Activated B cell treated with CpG ODN at 0.5 μM for 24 hours (primary cell): ENCODE measurements at places on chromosomes 5 and 9. TPM values are rescaled to one million over a fixed set of nuclear protein-coding genes. Genes with fewer than 3 reads are reported as not detected.

DNA sequence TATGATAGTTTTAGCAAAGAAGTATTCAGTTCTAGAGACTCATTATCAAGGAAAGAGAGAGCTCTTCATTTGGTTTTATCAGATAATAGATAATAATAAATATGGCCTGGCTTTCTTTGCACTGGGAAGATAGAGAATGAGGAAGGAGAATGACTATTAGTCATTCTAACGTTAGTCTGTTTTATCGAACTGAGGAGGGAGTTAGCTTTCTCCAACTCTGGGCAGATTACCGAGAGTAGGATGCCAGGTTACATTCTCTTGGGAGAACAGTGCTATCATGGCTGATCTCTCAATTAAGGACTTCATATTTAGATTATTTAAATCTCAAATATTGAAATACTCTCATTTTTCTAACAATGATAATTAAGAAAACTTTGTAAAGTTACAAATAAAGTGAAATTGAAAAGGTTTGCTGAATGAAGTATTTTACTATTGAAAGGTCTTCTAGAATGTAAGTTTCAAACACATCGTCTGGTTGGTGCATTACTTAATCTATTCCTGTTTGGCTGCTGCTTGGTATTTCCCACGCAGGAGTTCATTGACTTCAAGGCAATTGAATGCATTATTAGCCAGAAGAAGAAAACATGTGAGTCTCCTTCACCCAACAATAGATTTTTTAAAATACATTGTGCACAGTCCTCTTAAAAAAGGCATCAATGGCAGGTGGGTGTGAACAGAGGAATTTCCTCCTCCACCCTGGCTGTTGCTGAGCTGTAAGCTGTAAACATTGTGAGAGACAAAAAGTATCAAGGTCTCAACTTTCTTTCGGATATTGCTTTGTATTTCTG lies 140.8 kb downstream of the C9orf152 start:
- no peak for DNase-seq

DNA sequence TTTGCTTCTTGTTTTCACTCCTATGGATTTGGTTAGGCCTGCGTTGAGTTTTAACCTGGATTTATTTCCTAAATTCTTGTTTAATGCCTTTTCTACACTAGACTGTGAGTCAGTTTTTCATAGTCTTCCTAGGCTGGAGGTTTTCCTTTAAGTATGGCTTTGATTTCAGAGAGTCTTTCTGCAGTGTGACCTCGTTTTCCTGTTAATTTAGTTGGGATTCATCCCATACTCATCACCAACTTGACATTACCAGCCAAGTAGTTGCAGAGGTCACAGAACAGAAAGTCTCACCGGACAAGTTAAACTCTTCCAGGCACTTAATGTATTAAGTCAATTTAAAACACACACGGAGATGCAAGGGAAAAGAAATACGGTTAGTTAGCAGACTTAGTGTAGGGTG lies 29.7 kb upstream of the AUH start:
- DNase-seq, result no peak

RLN2 gene
- total RNA-seq, result 1.8 and 1.9 TPM in 2 replicates

CER1 gene
- total RNA-seq, result not detected in 2 replicates

DNA sequence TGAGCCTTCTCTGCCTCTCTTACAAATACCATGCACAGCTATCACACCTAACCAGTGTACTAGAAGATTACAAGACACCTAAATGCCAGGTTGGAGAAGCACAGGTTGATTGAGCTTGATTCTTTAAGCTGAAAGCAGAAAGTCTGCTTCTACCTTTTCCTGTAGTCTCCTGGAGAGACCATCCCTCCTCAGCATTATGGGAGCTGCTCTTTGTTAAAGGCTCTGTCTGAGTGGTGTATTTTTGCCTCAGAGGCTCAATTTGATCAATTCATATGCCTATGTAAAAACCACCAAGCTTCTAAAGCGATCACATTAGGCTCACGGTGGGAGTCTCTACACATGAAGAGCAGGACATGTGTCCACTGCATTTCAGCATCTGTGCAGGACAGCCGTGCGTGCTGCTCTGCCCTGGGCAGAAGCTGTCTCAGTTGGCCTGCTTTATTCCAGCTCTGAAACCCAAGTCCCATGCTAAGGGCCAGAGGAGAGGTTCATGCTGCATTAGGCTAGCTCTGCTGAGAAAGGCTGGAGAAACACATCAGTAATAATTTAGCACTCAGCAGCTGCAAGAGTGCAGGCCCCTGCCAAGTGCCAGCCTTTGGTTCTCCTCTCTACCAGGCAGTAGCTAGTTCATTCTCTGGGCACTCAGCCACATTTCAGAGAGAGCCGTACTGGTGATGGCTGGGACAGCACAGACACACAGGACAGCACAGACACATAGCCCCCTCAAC lies 41.7 kb downstream of the TMEM167A start:
- no peak for DNase-seq

GRCh38 chr9:17402309-17402708 lies 176.6 kb upstream of the SH3GL2 start:
- DNase-seq, result no peak

DNA sequence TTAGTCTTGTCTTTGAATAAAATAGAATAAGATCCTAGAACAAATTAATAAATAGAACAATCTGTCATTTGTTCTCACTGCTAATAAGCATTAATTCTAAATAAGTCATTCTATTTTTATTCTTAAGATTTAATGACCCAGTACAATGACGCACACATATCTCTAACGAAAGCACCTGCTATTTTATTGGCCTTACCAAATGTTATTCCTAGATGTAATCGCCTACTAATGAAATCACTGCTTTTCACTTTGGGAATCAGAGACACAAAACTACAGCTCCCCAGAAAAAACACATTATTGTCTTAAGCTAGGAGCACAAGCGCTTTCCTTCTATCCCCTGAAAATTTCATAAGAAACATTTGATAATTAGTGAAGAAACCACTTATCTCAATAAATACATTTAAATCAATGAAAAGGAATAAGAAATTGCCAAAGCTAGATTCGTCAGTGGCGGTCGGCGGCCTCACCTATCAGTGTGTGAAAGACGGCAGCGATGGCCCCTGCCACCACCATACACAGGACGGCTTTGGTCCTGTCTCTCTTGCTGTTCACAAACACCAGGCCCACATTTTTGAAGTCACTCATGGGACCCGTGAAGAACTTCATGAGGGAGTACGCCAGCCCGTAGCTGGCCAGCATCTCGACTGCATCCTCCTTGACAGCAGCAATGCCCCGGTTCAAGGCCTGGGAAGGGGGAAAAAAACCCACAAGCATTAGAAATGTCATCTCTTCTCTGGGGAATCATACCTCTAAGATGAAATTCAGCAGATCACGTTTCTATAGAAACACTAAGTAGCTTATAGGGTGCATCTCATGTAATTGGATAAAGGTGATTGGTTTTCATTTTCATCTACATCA lies 102.8 kb downstream of the ANKH start:
- no peak for DNase-seq

DNA sequence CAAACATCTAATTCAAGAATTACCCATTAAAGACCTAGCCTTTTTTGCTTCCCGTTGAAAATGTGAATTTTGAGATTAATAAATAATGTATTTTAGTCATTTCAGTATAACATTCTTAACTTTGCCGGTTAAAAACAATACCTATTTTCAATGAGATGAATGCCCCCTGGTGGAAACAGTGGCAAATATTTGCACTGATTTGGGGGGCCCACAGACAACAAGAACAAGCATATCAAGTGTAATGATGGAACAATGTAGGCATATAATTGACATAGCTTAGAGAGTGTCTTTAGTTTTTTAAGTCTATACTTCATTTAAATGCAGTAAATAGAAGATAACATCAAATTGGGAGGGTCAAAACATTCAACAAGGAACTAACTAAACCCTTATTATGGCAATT lies 111.9 kb downstream of the NTRK2 start:
- DNase-seq, result no peak

DNA sequence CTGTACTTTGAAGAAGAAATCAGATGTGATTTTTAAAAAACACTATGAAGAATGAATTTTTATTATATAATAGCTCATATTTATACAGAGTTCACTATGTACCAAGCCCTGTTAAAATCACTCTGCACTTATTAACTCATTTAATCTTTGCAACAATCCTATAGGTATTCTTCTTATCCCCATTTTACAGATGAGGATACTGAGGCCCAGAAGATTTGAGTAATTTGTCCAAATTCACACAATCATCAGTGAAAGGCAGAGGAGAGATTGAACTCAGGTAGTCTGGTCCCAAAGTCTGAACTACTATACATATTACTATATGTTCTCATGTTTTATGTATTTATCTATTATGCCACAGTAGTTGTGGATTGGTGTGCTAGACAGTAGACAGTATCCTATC lies 16.1 kb downstream of the PLAC8L1 start:
- DNase-seq, result no peak

GRCh38 chr5:168969326-168969886 lies 331.5 kb downstream of the SLIT3 start:
- DNase-seq, result no peak

PCDHAC1 gene
- not detected in 2 replicates for total RNA-seq

- DNase-seq, result no peak
Measured at GRCh38 chr9:84668196-84669012, 1.1 kb upstream of the NTRK2 start.

GRCh38 chr5:140391732-140392131 lies 9.9 kb upstream of the ANKHD1 start:
- DNase-seq, result no peak

OTP gene
- not detected in 2 replicates for total RNA-seq

GRK6 gene
- 90.6 and 92.6 TPM in 2 replicates for total RNA-seq

DNA sequence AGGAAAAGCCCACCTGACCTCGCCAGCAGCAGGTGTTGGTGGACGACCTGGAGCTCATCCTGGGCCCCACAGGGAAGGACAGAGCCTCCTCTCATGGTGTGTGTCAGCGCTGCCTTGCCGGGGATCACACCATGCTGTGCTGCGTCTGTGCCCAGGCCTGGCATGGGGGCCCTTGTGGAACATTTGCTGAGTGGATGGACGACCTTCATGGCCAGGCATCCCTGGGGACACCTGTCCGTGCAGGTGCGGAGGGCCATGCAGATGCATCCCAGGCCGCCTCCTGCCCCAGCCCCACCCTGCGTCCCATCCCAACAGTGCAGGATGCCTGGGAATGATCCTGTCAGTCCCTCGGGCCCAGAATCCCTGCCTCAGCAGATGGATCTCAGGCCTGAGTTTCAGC lies 73.8 kb downstream of the NEK6 start:
- no peak for DNase-seq

GRCh38 chr9:20492772-20493171 lies 129.5 kb downstream of the MLLT3 start:
- no peak for DNase-seq
